8988T (cell line): ENCODE measurements at places on chromosomes 5 and 9.

DNA sequence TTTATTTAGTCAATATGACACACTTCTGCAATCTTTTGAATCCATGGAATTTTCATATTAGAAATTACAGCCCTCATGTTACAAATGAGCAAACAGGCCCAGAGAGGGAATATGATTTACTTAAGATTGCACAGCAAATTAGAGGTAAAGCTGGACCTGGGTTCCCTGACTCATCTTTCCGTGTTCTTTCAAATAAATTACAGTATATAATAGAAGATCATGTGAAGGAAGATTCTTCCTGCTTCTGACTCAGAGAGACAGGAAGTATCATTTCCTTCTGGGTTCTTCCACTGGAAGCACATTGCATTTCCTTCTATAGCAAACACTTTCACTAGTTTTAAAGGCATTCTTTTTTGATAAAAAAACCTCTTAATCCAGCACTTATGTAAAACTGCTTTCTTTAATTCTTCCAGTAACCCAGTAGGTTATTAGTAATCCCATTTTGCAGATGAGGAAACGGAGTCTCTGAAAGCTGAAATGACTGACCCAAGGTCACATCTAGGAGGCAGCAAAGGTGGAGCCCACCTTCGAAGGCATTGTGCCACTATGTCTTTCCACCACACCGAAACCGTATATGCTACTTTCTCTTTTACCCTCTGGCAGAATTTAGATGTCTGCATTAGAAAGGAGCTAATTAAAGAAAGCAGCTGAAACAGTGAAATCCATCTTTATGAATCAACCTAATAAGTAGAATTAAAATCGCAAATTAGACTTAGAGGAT lies 566.7 kb upstream of the KLF4 start:
- DNase-seq: no peak

- DNase-seq: no peak
Measured at GRCh38 chr9:7549249-7549648, 250.3 kb downstream of the DMAC1 start.

GRCh38 chr5:125633523-125633922 lies 789.7 kb upstream of the GRAMD2B start:
- no peak for DNase-seq

DNA sequence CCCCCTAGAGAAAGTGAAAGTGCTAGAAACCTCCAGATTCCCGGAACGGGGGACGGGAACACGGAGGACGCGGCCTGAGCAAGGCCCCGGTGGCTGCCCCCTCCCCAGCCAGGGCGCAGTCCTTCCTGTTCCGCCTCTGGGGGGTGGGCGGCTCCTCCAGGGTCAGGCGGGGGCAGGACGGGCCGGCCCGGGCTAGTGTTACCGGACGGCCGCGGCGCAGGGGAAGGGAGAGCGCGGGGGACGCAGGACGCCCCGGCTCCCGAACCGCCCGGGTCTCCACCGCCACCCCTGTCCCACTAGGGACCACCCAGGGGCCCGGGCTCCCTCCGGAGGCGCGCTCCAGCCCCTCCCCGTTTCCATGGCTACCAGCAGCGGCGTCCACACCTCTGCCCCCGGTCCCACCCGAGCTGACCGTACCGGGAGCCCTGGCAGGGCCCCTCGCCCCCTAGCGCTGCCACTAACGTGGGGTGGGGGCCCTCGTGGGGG lies 579 bp downstream of the SLC12A7 start:
- peak; percentile 97 for DNase-seq

- DNase-seq: no peak
Measured at GRCh38 chr9:18238752-18239447, 235.1 kb upstream of the ADAMTSL1 start.

DNA sequence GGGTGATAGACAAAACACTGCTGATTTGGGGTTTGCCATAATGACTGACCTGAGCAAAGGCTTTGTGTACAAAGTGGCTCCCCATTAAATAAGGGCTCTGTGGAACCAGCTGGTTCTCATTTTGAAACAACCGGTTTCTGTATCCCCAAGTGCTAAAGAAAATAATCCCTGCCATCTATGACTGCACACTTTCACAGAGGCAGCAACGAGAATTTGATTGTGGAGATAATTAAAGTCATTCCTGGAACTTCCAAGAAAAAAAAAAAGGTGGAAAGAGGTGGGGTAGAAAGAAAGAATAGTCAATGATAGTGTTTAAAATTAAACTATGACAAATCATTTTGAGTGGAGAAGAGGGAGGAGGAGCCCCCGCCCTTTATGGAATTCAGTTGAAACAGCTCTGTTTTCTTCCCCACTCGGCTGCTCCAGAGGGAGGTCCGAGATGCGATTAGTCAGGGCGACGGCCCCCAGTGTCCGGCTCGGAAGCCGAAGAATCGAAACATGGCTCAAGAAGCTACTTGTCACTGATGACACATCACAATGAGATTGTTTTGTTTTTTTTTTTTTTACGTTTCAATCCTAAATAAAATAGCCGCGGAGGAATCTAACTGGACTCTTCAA lies 38.4 kb downstream of the EBF1 start:
- DNase-seq: no peak
